T-helper 1 cell (primary cell): ENCODE measurements at places on chromosomes 12 and 14.
A peak's percentile ranks its signal among the peaks of the same experiment; 100 is the strongest.

- DNase-seq = peak; percentile 59
Observed at GRCh38 chr14:21852061-21852664, 178.5 kb upstream of the OR4E1 start.

- no peak for DNase-seq
Observed at GRCh38 chr14:51004801-51005526, 60.7 kb upstream of the PYGL start.

DNA sequence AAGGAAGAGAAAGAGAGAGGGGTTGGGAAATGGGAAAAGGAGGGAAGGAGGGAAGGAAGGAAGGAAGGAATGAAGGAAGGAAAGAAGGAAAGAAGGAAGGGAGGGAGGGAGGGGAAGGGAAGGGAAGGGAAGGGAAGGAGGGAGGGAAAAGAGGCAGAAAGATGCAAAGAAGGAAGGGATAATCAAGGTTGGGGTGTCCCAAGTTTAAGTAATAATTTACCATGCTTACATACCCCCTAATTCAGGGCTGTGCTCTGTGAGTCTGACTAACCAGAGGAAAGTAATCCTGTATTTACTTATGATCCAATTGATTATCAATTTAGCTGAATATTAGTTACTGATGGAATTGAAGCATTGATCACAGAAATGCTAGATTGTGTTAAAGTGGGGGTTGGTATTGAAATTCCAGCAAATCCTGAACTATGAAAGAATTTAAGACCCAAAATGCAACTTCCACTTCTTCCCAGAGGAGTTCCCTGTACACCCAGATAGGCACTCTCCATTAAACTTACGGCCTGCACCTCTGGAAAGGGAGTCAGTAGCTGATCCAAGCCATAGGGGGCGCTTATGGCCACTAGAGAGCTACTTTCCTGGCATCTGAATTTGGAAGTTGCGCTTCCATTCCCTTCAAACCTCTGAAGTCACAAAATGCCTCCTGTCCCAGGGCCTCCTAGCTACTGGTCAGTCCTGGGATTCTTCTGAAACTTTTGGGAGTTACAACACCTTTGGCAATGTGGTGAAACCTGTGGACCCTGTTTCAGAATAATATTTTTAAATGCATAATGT is 162.7 kb upstream of the PWP1 start:
- DNase-seq = no peak

DNA sequence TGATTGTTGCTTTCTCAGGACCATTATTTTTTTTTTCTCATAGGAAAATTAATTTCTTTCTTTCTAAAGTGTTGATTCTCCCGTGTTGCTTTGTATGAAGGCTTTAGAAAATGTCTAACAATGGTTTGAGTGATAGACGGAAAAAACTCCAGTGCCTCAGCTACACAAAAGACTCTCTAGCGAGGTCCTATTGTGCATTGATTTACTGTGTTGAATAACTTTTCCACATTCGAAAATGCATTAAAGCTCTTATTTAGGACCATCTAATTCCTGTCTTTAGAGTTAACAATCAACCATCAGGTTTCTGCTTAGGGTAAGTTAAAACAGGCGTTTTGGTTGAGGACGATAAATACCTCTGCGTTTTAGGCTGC is 99.6 kb downstream of the PTPN11 start:
- DNase-seq = no peak

- DNase-seq = no peak
Observed at GRCh38 chr12:67452119-67452805, 183.1 kb downstream of the CAND1 start.

- peak; percentile 83 for DNase-seq
Observed at GRCh38 chr12:14774074-14774905, 29.0 kb downstream of the WBP11 start.

DNA sequence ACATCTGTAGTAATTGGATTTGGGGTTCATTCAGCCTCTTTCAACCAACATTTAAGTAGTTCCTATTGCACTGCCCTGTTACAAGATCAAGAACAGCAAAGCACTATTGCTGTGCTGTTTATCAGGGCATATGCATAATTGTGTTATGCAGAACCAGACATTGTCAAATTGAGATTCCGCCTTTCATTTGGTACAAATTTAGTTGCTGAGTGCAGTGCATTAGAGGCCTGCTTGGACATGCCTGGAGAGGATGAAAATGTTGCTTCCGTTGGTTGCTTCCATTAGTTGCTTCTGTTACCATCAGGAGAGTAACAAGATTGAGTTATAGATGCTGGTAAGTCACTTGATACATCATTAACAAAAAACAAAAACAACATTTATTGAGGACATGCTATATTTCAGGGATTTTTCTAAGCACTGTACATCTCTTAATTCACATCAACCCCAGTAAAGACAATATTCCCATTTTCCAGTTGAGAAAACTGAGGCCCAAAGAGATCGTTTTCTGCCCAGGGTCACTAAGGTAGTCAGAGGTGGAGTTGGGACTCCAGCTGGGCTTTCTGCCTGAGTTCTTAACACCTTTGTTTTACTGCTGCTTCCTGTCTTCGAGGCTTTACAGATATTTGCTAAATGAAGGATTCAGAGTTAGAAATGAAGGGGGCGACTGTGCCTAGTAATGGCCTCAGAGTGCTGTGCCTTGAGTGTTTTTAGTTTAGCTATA is 79.3 kb downstream of the PPP2R5C start:
- DNase-seq = no peak

DNA sequence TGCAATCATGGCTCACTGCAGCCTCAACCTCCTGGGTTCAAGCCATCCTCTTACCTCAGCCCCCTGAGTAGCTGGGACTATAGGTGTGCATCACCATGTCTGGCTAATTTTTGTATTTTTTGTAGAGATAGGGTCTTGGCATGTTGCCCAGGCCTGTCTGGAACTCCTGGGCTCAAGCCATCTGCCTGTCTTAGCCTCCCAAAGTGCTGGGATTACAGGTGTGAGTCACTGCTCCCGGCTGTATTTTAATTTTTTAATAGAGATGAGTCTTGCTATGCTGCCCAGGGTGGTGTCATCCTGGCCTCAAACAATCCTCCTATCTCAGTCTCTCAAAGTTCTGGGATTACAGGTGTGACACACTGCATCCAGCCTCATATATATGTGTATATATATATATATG is 31.7 kb upstream of the GPRC5A start:
- DNase-seq = no peak

DNA sequence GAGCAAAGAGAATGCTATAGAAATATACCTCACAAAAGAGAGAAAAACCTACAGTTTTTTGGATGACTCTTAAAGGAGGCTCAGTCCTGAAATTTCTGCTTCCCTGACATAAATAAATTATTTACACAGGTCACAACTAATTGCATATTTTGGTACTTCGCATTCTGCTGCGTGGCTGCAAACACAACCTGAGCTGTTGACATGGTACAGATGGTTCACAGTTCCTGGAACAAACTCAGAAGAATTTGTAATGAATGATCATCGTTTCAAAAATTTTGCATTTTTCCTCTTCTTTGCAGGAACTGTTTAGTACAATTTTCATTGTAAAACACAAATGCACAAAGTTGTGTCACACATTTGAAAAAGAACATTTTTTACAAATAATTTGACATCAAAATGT is 313.7 kb upstream of the SYT1 start:
- DNase-seq = no peak

DNA sequence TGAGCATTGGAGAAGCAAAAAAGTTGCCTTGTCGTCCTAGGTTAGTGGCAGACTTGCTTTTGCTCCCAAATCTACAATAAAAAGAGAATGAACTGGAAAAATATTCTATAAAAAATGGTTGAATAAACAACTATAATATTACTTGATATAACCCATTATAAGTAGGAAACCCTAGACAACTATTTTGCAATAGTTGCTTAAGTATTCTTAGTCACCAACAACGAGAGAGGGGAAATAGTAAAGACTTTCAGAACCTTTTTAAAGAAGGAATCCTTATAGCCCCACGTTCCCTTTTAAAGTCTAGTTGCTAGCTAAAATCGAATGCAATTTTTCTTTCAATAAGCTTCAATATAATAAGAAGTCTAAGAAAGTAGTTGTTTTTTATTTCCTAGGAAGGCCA is 17.5 kb downstream of the AQP6 start:
- DNase-seq = no peak

DNA sequence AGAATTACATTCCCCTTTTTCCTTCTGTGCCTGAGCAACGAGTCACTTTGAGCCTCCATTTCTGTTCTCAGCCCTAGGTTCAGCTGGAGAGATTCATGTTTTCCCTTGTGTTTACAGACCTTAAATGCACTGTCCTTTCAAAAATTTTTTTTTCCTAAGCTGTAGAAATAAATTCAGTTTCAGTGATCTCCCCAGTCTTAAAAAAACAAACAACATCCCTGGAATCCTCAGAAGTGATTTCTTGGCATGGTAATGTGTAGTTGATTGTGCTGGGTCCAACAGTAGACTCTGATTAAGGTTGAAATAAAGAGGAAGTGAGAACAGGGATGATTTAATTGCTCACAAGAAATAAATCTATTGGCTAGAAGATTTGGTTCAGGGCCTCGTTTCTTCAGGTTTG is 89.3 kb downstream of the NTN4 start:
- DNase-seq = no peak

GRCh38 chr12:113477171-113477841 is 5.6 kb upstream of the LHX5 start:
- no peak for DNase-seq

DNA sequence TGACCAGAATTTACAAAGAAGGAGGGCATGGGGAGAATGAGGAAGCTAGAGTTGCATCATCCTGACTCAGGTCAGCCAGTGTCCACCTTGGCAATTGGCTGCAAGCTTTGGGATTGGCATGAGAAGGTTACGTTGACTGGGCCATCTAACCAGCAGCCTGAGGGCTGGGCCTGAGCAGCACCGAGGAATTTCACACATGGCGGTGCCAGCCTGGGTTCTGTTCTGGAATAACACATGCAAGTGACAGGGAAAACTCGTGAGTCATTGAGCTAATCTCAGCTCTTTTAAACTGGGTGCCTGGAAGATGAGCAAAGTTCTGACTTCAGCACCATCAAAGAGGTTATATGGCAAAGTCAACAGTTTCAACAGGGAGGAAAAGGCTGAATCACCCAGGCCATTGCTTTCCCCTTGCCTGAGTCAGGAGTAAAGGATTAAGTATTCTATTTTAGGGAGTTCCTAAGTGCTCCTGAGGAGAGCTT is 543.2 kb upstream of the TBX3 start:
- no peak for DNase-seq

GRCh38 chr12:88662961-88663360 is 82.7 kb upstream of the KITLG start:
- no peak for DNase-seq

- DNase-seq = no peak
Observed at GRCh38 chr12:121300083-121300819, 3.7 kb upstream of the CAMKK2 start.

GRCh38 chr12:8771072-8771471 is 51.3 kb upstream of the A2ML1 start:
- no peak for DNase-seq

GRCh38 chr12:40534828-40535227 is 157.4 kb upstream of the CNTN1 start:
- DNase-seq = no peak

DNA sequence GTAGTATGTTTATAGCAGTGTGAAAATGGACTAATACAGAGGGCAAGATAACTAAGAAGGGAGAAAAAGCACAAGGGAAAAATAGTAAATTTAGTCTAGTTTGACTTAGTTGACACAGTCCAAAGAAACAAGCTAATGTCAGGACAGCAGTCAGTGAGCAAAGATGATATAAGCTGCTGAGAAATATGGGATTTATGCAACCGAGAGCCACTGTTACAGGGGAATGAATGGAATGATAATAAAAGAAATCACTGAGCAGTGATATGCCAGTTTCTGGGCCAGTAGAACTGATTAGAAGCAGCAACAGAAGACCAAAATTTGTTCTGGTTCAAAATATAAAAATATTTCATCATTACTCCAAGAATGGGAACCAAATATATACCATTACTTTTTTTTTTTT is 60.1 kb downstream of the R3HDM2 start:
- no peak for DNase-seq

DNA sequence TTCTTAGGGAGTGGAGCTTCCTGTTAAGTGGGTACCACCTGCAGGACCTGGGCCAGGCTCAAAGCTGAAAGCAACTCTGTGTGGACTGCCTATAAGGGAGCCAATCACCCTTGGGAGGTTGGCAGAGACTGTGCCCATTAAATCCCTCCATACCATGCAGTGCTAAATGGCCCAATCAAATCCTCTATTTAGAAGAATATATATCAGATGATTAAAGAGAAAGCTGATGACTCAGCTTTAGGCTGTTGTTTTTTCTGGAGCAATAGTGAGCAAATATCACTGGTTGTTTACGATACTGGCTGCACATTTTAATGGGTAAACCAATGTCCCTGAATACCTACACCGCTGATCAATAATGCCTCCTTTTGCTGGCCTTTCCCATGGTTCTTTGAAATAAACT is 101.3 kb downstream of the TMX1 start:
- DNase-seq = no peak

DNA sequence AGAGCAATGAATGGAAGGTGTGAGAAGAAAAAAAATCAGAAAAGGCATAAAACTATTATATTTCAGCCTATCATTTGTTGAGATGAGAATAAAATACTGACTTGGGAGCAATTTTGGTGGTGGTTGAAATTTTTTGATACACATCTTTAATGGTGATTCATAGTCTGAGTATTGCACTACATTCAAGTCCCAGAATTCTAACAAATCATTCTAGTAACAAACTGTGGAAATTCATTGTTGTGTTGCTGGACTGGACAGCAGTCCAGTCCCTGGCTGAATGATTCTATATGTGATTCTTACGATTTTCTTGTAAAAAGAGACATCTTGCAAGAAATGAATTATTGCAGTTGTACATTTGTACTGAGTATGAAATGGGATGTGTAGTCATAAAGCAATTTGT is 268.6 kb downstream of the TRHDE start:
- DNase-seq = no peak

GRCh38 chr12:98385641-98386040 is 129.7 kb upstream of the TMPO start:
- no peak for DNase-seq

GRCh38 chr14:54465654-54466053 is 23.1 kb downstream of the GMFB start:
- no peak for DNase-seq

DNA sequence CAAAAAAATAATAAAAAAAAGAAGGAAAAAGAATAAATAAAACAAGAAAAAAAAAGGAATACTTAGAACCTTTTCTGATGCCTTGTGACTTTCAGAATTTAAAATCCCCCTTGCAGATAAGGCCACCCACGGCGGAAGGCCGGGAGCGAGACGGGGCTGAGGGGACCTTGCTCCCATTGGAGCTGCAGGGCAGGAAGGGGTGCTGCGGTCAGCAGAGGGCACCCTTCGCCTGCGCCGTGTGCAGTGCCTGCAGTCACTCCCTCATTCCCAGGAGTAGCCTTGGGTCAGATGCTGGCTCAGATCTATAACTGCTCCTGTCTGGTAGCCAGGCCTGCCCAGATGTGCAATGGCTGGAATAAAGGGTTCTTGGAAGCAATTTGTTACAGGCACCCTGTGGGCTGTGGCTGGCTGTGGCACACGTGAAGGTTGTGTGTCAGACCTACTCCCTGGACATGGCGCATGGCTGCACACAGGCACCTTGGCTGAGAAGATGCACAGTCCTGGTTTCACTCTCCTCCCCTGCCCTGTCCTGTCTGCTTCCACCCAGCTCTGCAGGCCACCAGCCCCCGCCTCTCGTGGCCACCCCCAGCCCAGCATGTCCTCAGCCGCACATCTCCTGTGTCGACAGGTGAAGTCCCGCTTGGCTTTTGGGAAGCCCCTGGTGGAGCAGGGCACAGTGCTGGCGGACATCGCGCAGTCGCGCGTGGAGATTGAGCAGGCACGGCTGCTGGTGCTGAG is 13.4 kb upstream of the ALDH2 start:
- no peak for DNase-seq

GRCh38 chr12:30926243-30927221 is at the start of gene TSPAN11:
TSS of gene TSPAN11 (plus strand) at chr12:30926748. CDS start at chr12:30953992, 27,244 bp downstream.
- no peak for DNase-seq
